ENCODE measurements at places on chromosomes 5 and 9. TPM values are rescaled to one million over a fixed set of nuclear protein-coding genes. Genes with fewer than 3 reads are reported as not detected.

GRCh38 chr9:113790093-113790492, 86.0 kb upstream of the ZNF618 start:
- no peak overlapping the region for H3K27ac ChIP-seq
- no peaks in the 10 kb centered on the region for H3K4me1 ChIP-seq

- no peak for DNase-seq
- H3K27ac ChIP-seq: no peak overlapping the region
- no peaks in the 10 kb centered on the region for H3K36me3 ChIP-seq
- H3K4me3 ChIP-seq: no peak overlapping the region
- H3K4me1 ChIP-seq: peaks cover 9% of the 10 kb centered on the region
These were observed 44.4 kb downstream of the RXRA start for GRCh38 chr9:134370638-134371037.

DNA sequence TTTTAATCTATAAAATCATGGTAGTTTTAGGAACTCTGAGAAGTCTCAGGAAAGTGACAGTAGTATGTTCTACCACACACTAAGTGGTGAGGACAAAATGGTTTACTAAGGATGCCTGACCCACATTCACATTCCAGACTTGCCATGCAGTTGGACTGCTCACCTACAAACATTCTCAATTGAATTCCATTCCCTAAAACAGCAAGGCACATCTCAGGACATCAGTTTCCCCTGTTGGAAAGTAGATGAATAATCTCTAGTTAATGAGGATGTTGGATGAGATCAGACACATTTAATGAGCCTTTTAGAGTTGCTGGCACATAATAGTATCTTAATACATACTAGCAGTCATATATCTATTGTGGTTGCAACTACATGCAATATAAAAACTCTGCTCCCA, 76.6 kb downstream of the ZNF618 start:
- no peak overlapping the region for H3K4me3 ChIP-seq
- peaks cover 2% of the 10 kb centered on the region for H3K27me3 ChIP-seq
- no peaks in the 10 kb centered on the region for H3K36me3 ChIP-seq
- DNase-seq: no peak

DNA sequence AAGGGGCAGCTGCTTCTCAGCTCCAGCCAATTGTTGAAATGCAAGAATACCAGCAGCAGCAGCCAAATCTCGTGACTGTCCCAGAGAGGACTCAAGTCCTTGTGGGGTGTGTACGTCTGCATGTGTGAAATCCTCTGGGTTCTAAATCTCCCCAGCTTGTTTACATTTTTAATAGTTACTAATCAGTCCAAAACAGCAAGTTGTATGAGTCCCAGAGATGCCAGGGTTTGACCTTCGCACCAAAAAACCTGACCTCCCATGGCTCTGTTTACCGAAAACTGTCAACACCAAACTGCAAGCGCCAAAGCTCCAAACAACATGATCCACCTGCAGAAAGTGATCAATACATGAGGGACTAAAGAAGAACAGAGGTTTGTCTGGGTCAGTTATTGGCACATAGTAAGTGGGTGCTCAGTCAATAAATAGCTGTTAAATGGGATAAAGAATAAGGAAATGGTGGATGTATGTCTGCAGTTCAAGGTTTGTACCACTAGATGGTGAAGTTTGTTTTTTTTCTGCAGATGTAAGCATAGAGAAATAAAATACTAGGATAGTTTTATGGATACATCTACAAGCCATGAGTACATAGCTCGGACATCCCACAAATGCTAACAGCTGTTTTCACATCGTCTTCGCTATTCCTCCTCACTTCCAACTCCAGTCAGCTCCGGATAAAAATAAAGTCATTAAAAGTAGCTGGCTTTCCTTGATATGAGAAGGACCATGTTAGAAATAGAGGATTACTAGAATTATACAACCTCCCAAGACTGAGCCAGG, 85.3 kb upstream of the ADRB2 start:
- peaks cover 2% of the 10 kb centered on the region for H3K27me3 ChIP-seq
- no peak overlapping the region for H3K27ac ChIP-seq
- H3K36me3 ChIP-seq: no peaks in the 10 kb centered on the region

- H3K4me1 ChIP-seq: no peaks in the 10 kb centered on the region
- DNase-seq: no peak
- H3K27me3 ChIP-seq: no peaks in the 10 kb centered on the region
- H3K4me3 ChIP-seq: no peak overlapping the region
- H3K27ac ChIP-seq: no peak overlapping the region
- no peaks in the 10 kb centered on the region for H3K36me3 ChIP-seq
These were observed 1093.8 kb upstream of the CDH9 start for GRCh38 chr5:28132151-28132550.

GRCh38 chr5:163649514-163649913, 144.1 kb downstream of the MAT2B start:
- no peak for DNase-seq
- no peaks in the 10 kb centered on the region for H3K36me3 ChIP-seq
- H3K27me3 ChIP-seq: no peaks in the 10 kb centered on the region
- H3K4me3 ChIP-seq: no peak overlapping the region

GRCh38 chr9:3793971-3794383, 268.2 kb upstream of the RFX3 start:
- DNase-seq: no peak
- peaks cover 2% of the 10 kb centered on the region for H3K27me3 ChIP-seq
- no peaks in the 10 kb centered on the region for H3K36me3 ChIP-seq
- H3K4me3 ChIP-seq: no peak overlapping the region
- no peaks in the 10 kb centered on the region for H3K4me1 ChIP-seq

DNA sequence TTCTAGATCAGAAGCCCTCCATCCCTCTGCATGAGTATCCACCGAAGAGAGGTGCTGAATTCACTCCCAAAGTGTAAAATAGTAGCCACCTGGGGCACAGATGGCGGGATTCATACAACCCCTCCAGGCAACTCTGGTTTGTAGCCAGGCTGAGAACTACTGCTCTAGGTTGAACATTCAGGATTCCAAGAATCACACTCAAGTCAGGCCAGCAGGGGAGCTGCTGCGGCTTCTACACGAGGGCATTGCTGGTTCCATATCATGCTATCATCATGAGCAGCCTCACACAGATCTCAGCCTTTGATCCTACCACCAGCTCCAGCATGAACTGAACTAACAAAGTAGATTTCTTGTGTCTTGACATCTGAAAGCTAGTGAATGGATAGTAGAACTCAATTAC, 367.9 kb downstream of the DIRAS2 start:
- no peaks in the 10 kb centered on the region for H3K27me3 ChIP-seq
- no peak overlapping the region for H3K27ac ChIP-seq
- no peak for DNase-seq
- H3K36me3 ChIP-seq: no peaks in the 10 kb centered on the region

- H3K36me3 ChIP-seq: no peaks in the 10 kb centered on the region
- H3K4me1 ChIP-seq: no peaks in the 10 kb centered on the region
- H3K4me3 ChIP-seq: no peak overlapping the region
- H3K27ac ChIP-seq: no peak overlapping the region
These were observed 79.9 kb upstream of the FBXL17 start for GRCh38 chr5:108461628-108462367.

GRCh38 chr5:16866273-16866672, 69.8 kb downstream of the MYO10 start:
- no peaks in the 10 kb centered on the region for H3K4me1 ChIP-seq
- no peak for DNase-seq
- peaks cover 5% of the 10 kb centered on the region for H3K27me3 ChIP-seq

DNA sequence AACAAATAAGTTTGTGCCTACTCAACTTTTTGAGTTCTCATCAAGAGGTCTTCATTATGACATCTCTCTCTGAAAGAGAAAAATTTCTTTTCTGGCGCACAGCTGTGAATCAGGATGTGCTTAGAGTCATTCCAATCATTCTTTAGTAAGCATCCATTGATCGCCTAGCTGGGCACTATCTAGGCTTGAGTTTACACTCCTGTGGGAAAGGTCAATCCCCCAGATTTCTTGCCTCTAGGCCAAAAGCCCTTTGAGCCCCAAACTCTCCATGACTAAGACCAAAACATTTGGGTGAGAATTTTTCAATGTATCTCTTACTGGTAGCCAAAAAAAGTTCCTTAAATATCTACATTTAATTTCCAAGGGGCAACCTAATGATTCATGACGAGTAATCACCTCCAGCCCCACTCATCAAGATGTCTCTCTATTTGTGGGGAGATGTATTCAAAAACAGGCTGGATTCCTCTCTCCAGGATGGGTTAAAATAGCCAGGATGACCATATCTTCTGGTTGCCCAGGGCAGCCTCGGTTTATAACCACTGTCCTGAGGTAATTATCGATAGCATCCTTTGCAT, 101.7 kb downstream of the GNA14 start:
- no peak overlapping the region for H3K4me3 ChIP-seq
- H3K27me3 ChIP-seq: no peaks in the 10 kb centered on the region
- H3K4me1 ChIP-seq: no peaks in the 10 kb centered on the region
- H3K27ac ChIP-seq: no peak overlapping the region
- DNase-seq: no peak
- no peaks in the 10 kb centered on the region for H3K36me3 ChIP-seq

DNA sequence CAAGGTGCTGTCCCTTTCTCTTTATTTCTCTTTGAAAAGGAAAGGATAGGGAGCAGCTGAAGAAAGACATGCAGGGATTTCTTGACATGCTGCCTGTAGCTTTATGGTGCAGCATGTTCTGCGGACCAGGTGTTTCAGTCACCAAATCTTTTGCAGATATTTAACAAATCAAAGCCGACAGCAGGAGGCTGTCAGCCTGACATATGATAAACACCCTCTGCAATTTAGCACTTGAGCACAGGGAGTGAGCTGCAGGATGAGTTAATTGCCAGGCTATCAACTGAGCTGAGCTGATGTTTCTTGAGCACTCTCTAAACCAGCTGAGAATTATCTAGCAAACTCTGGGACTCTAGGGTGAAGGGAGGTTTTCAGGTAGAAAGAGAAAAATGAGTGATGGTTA, 212.8 kb upstream of the ATP10B start:
- H3K27me3 ChIP-seq: no peaks in the 10 kb centered on the region
- no peak for DNase-seq
- no peaks in the 10 kb centered on the region for H3K4me1 ChIP-seq
- H3K27ac ChIP-seq: no peak overlapping the region
- no peak overlapping the region for H3K4me3 ChIP-seq

- H3K36me3 ChIP-seq: no peaks in the 10 kb centered on the region
- H3K4me3 ChIP-seq: no peak overlapping the region
- H3K27ac ChIP-seq: no peak overlapping the region
- DNase-seq: no peak
These were observed 123.6 kb upstream of the TNPO1 start for GRCh38 chr5:72692651-72693442.

- H3K27ac ChIP-seq: no peak overlapping the region
- H3K36me3 ChIP-seq: peaks cover under 1% of the 10 kb centered on the region
- no peaks in the 10 kb centered on the region for H3K4me1 ChIP-seq
- no peak overlapping the region for H3K4me3 ChIP-seq
- H3K27me3 ChIP-seq: no peaks in the 10 kb centered on the region
These were observed 216.3 kb downstream of the KIAA0825 start for GRCh38 chr5:94402096-94402495.

- no peak overlapping the region for H3K4me3 ChIP-seq
- H3K4me1 ChIP-seq: no peaks in the 10 kb centered on the region
- no peaks in the 10 kb centered on the region for H3K36me3 ChIP-seq
- no peak for DNase-seq
- H3K27ac ChIP-seq: no peak overlapping the region
These were observed 3.7 kb upstream of the SVEP1 start for GRCh38 chr9:110583237-110583636.

- peaks cover 21% of the 10 kb centered on the region for H3K27me3 ChIP-seq
- no peaks in the 10 kb centered on the region for H3K36me3 ChIP-seq
- no peak within 1 kb of the TSS for H3K4me3 ChIP-seq
- no peak within 1 kb of the TSS for H3K27ac ChIP-seq
- peaks cover 42% of the 10 kb centered on the region for H3K4me1 ChIP-seq
These were observed at the start of gene NR2F1 for GRCh38 chr5:93582677-93583438. Gene NR2F1 (plus strand): TSS chr5:93583222. CDS start chr5:93585024, 1,802 bp downstream.

- no peak overlapping the region for H3K27ac ChIP-seq
- H3K36me3 ChIP-seq: no peaks in the 10 kb centered on the region
- H3K4me3 ChIP-seq: no peak overlapping the region
- no peaks in the 10 kb centered on the region for H3K4me1 ChIP-seq
- no peak for DNase-seq
These were observed 84.9 kb downstream of the NTRK2 start for GRCh38 chr9:84754461-84754860.

- H3K36me3 ChIP-seq: no peaks in the 10 kb centered on the region
- no peak overlapping the region for H3K4me3 ChIP-seq
- peaks cover 4% of the 10 kb centered on the region for H3K27me3 ChIP-seq
- H3K27ac ChIP-seq: no peak overlapping the region
- no peak for DNase-seq
These were observed 8.3 kb upstream of the WDR5 start for GRCh38 chr9:134127616-134128015.

GRCh38 chr9:97895695-97896332, 26.5 kb downstream of the TRMO start:
- no peak for DNase-seq
- H3K4me1 ChIP-seq: peaks cover 2% of the 10 kb centered on the region
- no peak overlapping the region for H3K27ac ChIP-seq
- H3K27me3 ChIP-seq: no peaks in the 10 kb centered on the region

DNA sequence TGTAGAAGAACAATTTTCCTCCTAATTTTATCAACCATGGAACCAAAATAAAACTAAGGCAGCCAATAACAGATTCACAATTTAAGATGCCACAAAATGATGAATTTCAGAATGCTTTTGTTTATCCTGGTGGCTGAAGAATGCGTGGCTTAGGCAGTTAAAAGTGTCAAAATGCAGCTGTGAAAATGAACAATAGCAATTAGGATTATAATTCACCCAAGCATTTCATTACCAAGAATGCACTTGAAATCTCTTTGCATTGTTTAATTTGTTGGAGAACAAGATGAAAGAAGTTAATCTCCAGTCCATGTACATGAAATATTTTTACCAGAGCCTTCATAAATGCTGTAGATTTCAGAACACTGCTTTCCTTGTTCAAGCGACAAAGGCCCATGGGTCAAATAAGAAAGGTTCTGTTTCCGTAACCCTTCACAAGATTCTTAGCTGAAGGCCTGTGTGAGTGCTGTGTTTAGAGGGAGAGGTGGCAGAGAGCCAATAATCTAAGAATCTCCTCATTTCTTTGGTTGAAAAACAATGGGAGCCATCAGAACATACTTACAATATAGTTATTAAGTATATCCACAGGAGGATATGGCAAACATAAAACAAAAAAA, 39.3 kb downstream of the CLINT1 start:
- H3K36me3 ChIP-seq: peaks cover 6% of the 10 kb centered on the region
- H3K27me3 ChIP-seq: no peaks in the 10 kb centered on the region
- no peak for DNase-seq
- no peak overlapping the region for H3K4me3 ChIP-seq
- peak overlapping the region; percentile 50 for H3K27ac ChIP-seq
- peaks cover 29% of the 10 kb centered on the region for H3K4me1 ChIP-seq

- H3K27ac ChIP-seq: no peak overlapping the region
- H3K4me3 ChIP-seq: no peak overlapping the region
- no peaks in the 10 kb centered on the region for H3K36me3 ChIP-seq
- no peaks in the 10 kb centered on the region for H3K4me1 ChIP-seq
These were observed 22.1 kb upstream of the PLPP6 start for GRCh38 chr9:4640027-4640426.

Gene CSNK1A1
- 146 TPM for polyA plus RNA-seq

Gene FLT4
- not detected for polyA plus RNA-seq

Gene SLC34A3
- not detected for polyA plus RNA-seq

Gene RGP1
- polyA plus RNA-seq: 10.6 TPM

Gene PCDHGA7
- polyA plus RNA-seq: not detected

Gene CCL21
- polyA plus RNA-seq: not detected

Gene MEIKIN
- not detected for polyA plus RNA-seq

Gene SV2C
- not detected for polyA plus RNA-seq

Gene PITX1
- polyA plus RNA-seq: not detected

Gene PLCXD3
- polyA plus RNA-seq: not detected

Data from immature natural killer cell (primary cell).